Left renal cortex interstitium (tissue), 4 donors: ENCODE measurements at places on chromosomes 2 and 18. TPM values are rescaled to one million over a fixed set of nuclear protein-coding genes. Genes with fewer than 3 reads are reported as not detected.

GRCh38 chr2:176852667-176853066, 359.9 kb upstream of the HNRNPA3 start:
- no peak for DNase-seq

GRCh38 chr2:44100351-44100750, 68.3 kb upstream of the PPM1B start:
- DNase-seq = no peak

GRCh38 chr18:49863769-49864621, 50.7 kb upstream of the ACAA2 start:
- no peak for DNase-seq

DNA sequence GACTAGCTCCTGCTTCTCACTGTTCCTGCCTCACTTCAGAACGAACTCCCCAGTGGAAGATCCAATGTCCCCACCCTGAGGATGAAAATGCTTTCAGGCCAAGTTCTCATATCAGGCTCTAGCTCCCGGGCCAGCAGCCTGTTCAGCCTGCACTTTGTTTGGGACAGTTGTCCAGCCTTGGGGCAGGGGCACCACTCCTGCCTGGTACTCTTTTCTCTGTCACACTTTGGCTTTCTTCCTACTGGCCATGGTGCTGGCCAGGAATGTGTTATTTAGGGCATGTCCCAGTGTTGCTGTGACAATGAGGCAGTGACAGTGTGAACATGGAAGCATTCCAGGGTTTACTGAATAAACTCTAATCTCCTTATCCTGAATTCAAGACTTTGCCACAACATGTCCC, 154.1 kb downstream of the GALNT14 start:
- DNase-seq = no peak

- DNase-seq = no peak
Measured at GRCh38 chr2:36044411-36044810, 311.2 kb upstream of the CRIM1 start.

GRCh38 chr2:112691881-112692281, 28.9 kb upstream of the NT5DC4 start:
- DNase-seq = no peak

DNA sequence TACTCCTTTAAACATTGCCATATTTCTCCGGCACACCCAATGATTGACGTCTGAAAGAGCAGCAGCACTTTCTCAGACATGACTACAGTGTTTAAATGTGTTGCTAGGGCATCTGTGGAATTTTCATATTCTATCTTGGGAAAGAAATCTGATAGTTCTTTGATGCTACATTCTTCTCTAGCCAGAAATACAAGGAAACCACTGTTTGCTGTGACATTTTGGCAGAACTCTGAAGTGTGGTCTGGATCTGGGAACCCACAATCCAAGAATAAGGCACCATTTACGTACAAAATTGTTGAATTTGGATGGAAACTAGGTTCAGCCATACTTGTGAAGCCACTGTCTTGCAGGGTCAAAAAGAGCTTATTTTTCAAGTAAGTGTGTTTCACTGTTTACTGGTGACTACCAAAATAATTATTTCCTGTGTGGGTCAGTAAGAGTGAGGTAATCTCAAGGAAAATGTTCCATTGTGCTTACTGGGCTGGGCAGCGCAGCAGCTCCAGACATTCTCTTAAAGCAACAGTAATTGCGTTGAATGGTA, 21.3 kb upstream of the CD28 start:
- DNase-seq = no peak

- no peak for DNase-seq
Measured at GRCh38 chr2:56522605-56523089, 338.9 kb downstream of the CCDC85A start.

GRCh38 chr2:227643990-227644551, 22.5 kb upstream of the SCYGR5 start:
- DNase-seq = no peak

GRCh38 chr2:202115479-202115971, 42.5 kb downstream of the KIAA2012 start:
- DNase-seq = no peak

GRCh38 chr2:222038067-222038802, 260.6 kb downstream of the PAX3 start:
- no peak for DNase-seq

DNA sequence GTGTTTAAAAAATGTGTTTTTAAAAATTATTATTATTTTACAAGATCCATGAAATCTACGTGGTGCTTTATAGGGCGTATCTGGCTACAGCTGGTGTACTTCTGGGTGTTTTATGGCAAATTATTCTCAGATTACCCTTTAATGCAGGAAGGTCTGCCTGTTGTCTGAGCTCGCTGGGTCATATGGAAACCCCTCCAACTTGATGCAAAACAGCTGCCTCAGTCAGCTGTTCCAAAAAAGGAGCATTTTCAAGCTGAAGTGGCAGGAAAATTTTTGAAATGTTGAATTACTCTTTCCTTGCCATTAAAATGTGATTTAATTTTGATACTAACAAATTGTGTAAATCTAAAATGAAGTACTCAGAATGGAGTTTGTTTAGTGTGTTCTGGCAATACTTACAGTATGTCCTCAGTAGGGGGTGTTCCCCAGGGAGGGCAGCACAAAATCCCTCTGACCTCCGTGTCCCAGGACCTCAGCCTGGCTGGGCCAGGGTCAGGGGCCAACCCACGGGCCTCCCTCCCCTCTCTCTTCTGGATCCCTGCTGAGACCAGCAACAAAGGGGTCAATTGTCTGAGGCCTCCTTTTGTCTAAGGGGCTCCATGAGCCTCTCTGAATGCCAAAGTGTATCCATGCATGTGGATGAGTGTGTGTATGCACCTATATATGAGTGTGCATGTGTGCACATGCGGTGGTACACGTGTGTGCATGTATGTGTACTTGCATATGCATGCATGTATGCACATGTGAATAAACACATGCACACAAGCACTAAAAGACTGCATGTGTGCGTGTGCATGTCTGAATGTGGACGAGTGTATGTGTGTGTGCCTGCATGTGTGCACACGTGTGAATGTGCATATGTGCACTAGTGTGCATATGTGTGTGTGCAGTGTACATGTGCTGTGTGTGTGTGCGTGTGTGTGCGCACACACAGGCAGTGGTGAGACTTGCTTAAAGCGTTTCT, 105.4 kb downstream of the ACOXL start:
- DNase-seq = no peak

DNA sequence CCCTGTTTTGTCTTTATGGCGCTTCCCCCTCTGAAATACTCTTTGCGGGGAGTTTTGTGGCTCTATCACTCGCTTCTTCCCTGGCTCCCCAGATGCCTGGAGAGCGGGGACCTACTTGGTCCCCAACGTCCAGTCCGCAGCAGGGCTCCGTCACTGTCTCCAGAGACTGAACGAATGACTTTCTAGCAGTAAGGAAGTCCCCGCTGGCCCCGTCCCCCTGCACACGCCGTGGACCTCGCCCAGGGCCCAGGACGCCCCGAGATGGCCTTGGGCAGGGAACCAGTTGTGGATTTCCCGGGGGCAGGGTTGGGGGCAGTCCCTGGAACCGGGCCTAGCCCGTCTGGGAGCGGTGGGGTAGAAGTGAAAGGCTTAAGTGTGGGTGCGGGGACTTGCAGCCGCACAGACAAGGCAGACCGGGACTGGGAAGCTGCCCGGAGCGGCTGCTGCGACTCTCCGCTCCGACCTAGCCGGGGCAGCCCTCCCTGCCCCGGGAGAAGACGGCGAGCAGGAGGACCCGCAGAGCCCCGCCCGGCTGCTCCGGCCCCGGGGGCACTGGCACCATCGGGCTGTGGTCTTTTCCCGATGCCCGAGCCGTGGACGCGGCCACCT, 821 bp upstream of the EPHA4 start:
- DNase-seq = peak; percentile 41

- no peak for DNase-seq
Measured at GRCh38 chr2:152858594-152859265, 140.3 kb downstream of the ARL6IP6 start.

- DNase-seq = no peak
Measured at GRCh38 chr2:168541858-168542257, 85.8 kb downstream of the CERS6 start.

DNA sequence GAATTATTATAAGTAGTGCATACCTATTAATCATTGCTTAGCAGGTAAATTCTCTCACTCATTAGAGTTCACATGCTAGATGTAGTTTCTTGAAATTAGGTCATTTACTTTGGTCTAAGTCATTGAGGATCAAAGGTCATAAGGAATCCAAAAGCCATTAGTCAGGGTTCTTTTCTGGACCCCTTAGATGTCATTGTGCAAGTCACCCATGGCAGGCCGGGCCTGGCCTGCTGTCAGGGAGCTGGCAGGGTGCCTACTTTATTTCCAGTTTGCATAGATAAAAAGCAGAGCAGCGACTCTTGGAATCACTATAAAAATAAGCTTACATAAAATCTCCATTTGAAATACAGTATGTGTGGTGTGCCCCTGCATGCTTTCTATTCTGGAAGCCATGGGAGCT, 91.3 kb downstream of the MEIS1 start:
- no peak for DNase-seq

DNA sequence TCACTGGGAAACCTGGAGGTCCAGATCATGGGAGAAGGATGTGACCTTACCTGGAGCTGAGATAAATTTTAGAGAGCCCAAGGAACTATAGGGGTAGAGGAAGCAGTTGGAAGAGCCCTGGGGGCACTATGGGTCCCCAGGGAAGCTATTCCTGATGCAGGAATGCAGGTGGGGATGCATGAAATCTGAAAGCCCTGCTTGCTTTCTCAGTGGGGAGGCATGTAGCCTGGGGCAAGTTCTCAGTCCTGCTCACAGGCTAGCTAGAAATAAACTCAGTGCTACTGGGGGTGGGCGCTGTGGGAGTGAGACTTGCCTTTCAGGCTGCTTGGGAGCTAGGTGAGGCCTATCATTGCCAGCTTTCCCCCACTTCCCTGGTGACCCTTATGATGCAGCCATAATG, 499.7 kb downstream of the PTH2R start:
- DNase-seq = no peak

DNA sequence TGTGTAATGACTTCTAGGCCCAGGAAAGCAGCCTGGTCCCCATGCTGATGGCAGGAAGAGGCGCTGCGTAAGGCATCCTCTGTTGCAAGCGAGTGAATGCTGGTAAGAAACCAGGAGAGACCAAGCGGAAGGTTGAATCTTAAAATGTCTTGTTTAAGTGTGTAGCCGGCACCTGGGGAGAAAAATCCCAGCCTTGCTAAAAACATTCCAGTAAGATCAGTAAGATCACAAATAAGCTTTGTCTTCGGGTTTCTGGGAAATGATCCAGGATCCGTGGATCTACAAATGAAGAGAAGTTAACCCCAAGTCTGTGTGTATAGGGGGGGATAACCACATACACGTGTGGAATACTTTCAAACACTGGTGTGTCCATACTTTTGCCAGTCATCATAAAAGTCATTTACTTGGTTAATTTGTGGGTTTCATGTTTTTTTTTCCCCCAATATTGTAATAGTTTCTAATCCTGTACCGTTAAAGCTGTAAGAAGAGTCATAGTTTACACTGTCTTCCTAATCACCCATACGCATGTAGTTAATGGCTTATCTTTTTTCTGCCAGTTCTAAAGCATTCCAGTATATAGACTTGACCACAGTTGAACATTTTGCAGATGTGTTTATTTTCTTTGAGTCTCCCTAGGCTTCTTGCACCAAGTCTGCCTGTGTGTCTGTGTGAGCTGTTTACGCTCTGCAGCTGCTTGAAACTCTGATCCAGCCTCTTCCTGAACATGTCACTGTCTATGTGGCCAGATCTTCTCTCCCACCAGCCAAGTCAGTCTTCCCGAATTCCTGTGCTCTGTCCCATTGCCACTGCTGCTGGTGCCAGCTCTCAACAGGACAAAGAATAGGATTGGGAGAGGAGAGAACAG, 135.9 kb upstream of the ARL4C start:
- no peak for DNase-seq

GRCh38 chr2:102258386-102259074, 52.8 kb upstream of the IL1RL1 start:
- no peak for DNase-seq

DNA sequence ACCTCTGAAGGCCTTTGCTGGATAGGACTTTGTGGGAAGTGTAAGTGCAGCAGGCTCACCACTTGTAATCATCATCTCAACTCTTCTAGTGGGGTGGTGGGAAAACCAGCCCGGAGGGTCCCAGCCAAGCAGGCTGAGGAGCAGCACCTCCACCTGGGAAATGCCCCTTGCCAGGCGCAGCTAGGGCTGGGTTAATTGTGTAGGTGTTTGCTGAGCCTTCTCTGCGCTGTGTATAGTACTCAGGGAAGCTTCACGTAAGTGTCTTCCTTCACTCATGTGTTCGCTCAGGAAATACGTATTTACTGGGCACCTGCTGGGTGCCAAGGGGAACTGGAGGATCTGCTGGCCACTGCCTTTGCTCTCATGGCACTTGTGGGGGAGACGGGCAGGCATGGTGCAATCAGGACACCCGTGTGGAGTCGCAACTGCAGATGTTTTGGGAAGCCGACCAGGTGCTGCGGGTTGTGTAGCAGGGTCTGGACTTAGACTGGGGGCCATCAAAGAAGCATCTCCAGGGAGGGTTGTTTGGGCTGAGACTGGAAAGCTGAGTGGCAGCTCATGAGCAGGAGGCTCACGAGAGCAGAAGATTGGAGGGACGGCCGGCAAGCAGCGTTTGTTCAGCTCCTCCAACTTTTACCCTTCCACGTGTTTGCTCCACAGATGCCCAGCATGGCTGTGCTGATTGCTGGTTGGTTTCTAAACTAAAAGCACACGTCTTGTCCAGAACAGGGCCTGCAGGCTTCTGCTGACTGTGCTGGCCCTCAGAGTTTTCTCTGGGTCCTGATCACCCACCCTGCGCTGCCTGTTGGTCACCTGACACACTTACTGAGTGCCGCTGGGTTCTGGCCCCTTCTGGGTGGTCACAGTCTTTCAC, 164.6 kb downstream of the LDLRAD4 start:
- DNase-seq = no peak

GRCh38 chr2:46230115-46230571, 67.1 kb upstream of the EPAS1 start:
- DNase-seq = no peak

DNA sequence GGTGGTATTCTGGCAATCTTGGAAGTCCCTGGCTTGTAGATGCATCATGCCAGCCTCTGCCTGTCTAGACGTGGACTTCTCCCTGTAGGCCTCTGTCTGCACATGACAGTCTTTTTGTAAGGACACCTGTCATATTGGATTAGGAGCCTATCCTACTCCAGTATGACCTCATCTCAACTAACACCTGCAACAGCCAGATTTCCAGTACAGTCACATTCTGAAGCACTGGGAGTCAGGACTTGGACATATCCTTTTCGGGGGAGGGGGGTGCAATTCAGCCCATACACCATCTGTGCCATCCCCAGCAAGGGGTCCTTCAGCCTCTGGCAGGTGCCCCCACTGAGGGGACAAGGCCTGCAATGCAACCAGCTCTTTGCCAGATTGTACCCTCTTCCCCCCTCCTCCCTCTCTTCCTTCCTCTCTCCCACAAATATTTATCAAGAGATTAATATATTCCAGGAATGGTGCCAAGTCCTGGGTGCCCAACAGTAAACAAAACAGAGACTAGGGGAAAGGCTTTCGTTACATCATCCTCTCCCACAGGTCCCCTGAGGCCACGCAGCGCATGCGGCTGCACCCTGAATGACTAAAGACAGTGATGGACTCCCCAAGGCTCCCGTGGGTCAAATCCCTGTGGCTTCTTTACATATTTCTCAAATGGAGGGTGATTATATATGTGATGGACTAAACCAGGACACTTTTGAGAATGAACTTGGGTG, 20.5 kb upstream of the MYCN start:
- no peak for DNase-seq

Gene VWA3B
- 0.25 TPM for polyA plus RNA-seq

Gene ERICH2
- 2.9 TPM for polyA plus RNA-seq

Gene MTCL1
- 33.1 TPM for polyA plus RNA-seq

Gene UGT1A9
- 4.2 TPM for polyA plus RNA-seq

Gene TBR1
- polyA plus RNA-seq = not detected

Gene CTNNA2
- polyA plus RNA-seq = 3.1 TPM

Gene CCDC102B
- 8.2 TPM for polyA plus RNA-seq

Gene NETO1
- 0.68 TPM for polyA plus RNA-seq

Gene ARHGAP28
- polyA plus RNA-seq = 69.0 TPM

Gene EIPR1
- polyA plus RNA-seq = 27.6 TPM
